ENCODE measurements at places on chromosomes 3 and 15.

- no peak for DNase-seq
These were observed 3.2 kb upstream of the NANOGP8 start for GRCh38 chr15:35088329-35088728.

DNA sequence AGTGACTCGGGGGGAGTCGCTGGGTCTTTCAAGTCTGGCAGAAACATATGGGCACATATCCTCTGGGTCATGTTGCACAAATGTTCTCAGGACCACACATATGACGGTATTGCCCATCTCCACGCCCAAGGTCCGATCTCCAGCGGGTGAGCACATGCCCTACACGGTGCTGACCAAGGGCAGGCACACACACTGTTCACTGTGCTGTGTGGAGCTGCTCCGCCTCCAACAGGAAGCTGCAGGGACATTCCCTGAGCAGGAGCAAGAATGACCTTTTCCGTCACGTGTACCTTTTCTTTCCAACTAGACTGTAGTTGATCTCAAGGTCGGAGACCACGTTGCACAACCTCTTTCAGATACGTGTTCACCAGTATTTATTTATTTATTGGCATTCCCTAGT lies 41.7 kb upstream of the B3GNT5 start:
- DNase-seq, result no peak

DNA sequence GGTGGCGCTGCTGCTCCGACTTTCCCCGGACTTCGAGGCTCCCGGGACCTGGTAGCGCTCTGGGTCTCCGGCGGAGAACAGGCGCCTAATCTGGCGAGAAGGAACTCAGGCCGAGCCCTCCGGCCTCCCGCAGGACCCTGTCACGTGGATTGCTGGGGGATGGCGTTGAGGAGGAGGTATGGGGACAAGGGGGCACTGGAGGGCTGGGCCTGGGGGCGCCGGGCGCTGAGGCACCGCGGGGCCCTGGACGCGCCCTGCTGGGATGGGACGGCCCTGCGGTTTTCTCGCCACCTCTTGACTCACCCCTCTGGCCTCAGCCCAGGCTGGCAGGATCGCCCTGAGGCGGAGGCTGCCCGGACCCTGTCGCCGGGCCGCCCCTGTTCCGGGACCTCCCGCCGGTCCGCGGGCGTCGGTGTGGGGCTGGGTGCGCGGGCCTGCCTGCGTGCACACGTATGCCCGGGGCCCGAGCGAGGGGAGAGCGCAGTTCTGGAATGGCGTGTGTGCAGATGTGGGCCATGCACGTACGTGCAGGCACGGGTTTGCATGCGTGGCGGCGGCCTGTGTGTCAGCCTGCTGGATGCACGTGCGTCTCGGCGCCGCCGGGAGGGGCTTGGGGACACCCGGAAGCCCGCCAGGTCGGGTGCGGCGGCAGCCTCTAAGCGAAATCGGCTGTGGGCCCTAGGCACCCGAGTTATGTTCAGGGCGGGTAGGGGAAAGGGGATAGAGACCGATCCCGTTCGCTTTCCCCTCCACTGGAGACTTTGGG lies 752 bp downstream of the C15orf39 start:
- DNase-seq, result peak; percentile 68

DNA sequence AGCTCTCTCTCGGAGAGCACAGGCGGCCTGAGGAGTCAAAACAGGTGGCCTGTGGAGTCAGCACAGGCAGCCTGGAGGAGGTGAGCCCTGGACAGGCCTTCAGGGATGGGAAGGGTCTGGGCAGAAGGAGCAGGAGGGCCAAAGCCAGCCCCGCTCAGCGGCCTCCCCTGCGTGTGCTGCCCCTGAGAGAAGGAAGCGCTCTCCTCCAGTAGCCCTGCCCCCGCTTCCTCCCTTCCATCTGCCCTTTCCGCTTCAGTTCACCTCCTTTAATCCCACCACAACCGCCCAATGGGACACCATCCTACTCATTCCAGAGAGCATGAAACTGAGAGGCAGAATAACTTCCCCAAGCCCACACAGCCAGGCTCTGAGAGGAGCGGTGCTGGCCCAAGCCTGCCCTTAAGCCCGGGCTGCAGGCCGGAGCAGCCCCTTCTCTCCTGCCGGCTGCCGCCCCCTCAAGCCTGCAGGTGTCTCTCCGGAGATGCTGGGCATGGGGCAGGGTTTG lies 3.2 kb upstream of the NR2E3 start:
- peak; percentile 52 for DNase-seq

DNA sequence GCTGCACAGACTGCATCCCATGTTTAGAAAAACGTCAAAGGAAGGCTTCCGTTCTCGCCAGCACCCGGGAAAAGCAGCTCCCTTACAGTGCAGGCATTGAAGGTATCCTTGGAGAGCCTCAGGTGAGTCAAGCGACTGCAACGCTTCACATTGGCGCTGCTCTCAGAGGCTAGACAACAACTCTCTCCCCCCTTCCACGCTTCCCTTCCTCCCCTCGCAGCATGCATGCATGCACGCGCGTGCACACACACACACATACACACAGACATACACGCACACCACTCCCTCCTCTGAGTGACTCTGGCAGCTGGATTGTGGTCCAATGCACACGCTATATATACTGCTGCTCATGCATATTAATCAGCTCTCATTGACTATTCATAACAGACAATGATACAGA lies 191.1 kb downstream of the PDZRN3 start:
- DNase-seq, result peak; percentile 23

GRCh38 chr15:56734013-56734635 lies 815 bp upstream of the ZNF280D start:
- DNase-seq, result no peak

DNA sequence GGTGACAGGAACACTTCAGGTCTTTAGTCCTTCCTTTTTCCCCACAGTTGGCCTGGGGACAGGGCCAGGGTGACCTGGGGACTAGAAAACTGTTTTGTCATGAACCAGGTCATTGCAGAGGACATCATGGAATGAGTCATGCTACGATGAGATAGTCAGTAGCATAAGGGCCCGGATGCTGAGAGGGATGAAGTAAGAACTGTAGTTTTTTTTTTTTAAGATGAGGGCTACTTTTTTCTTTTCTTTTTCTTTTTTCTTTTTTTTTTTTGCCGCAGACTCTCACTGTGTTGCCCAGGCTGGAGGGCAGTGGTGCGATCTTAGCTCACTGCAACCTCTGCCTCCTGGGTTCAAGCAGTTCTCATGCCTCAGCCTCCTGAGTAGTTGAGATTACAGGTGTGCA lies 8.0 kb downstream of the MAP2K5 start:
- DNase-seq, result no peak

DNA sequence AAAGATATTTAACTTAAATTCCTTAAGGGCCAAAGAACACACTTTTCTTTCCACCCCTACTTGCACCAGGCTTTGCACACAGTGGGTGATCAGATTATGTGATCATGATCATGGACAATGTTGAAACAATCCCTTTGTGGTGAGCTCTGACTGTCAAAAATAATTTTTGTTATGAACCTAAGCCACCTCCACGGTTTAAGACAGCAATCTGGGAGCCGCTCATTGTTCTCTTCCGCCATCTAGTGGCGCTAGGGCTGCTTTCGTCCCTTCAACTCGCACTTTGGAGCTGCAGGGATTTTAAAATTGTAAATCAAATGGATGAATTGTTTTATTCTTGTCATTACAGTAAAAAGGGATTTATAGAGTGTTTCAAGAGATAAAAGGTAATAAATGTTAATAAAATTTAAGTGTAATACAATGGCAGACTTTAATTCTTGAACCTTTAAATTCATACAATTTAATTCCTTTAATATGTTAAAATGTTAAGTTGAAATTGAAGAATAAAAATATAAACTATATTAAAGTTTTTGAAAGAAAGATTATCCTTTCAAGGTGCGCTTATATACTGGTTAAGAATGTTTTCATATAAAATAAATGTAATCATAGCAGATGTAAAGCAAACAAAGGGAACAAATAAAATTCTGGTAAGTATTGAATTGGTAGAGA lies 45.3 kb upstream of the ARL6 start:
- peak; percentile 76 for DNase-seq

DNA sequence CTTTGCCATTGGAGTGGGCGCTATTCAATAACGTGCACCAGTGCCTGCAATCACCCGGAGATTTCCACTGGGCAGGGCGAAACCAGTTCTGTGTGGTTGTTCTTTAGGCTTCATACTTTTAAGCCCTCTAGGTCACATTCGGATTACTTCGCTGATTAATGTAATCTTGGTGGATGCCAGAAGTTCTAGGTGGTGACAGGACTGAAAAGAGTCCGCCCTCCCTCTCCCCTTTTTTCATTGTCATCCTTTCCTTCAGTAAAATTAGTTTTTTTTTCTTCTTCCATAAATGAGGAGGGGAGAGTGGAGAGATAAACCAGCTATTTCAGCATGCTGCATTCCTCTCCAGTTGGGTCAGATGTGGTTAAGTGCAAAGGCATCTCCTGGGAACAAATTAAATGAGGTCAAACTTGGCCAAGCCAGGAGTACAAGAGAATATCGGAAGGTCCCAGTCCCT lies 2.3 kb upstream of the SLC2A2 start:
- no peak for DNase-seq

GRCh38 chr15:64037116-64037515 lies 9.2 kb downstream of the DAPK2 start:
- DNase-seq, result no peak

Measured in nephron progenitor cell (in vitro differentiated cells).